H1 (cell line): ENCODE measurements at places on chromosomes 6 and 20. TPM values are rescaled to one million over a fixed set of nuclear protein-coding genes. Genes with fewer than 3 reads are reported as not detected.

GRCh38 chr20:32975698-32976674 is 28.2 kb downstream of the SUN5 start:
- peak; percentile 35 for DNase-seq

DNA sequence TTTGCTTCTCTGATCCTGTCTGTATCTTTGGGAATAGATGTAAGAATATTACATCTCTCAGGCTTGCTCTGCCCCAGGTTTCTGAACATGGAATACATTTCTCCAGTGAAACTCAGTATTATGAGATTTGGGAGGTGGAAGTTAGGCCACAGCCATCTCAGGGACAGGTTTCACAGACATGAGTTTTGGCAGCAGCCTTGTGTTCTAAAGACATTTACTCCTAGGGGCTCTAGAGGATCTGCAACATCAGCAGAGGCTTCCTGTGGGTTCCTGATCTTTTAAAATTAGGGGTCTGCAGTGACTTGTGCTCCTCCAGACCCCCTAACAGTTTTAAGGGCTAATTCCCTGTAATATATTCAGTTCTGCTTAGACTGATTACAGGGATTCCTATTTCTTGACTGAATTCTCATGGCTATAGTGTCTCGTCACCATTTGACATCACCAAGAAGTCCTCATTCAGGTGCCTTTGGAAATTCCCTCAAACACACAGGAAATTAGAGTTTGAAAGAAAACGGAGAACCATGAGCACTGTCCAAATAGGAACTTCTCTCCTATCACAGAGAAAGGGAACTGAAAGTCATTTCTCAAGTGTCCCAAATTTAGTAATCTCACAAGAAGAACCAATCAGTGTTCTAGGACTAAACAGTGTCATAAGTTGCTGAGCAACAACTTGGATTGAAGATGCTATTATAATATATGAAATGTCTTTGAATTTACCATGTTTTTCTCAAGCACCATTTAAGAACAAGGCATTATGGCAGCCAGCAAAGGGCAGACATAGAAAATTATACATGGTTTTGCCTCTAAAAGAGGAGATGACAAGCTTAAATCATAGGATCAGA is 2.5 kb upstream of the HLA-DRA start:
- DNase-seq: no peak

DNA sequence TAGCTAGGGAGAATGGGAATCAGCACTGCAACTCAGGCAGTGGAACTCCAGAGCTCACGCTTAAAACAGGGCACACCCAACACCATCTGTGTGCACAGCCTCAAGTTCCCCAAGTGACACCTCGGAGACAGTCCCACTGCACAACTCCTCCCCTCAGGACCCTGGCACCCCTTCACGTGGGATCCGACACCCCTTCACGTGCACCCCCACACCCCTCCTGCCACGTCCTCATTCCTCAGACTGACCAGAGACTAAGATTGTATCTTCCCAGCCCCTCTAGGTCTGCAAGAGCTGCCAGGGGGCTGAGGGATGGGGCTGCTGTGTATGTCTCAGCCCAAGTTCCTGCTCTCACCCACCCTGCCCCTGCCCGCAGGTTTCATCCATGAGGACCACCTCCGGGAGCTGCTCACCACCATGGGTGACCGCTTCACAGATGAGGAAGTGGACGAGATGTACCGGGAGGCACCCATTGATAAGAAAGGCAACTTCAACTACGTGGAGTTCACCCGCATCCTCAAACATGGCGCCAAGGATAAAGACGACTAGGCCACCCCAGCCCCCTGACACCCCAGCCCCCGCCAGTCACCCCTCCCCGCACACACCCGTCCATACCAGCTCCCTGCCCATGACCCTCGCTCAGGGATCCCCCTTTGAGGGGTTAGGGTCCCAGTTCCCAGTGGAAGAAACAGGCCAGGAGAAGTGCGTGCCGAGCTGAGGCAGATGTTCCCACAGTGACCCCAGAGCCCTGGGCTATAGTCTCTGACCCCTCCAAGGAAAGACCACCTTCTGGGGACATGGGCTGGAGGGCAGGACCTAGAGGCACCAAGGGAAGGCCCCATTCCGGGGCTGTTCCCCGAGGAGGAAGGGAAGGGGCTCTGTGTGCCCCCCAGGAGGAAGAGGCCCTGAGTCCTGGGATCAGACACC is 7.6 kb downstream of the MYL9 start:
- no peak for DNase-seq

- peak; percentile 70 for DNase-seq
Measured at GRCh38 chr6:149014631-149015534, 268.1 kb downstream of the UST start.

PDE7B gene
- not detected in 2 replicates for total RNA-seq

ZBTB46 gene
- 21.1 and 22.4 TPM in 2 replicates for total RNA-seq
